ENCODE measurements at places on chromosomes 12 and 14.

DNA sequence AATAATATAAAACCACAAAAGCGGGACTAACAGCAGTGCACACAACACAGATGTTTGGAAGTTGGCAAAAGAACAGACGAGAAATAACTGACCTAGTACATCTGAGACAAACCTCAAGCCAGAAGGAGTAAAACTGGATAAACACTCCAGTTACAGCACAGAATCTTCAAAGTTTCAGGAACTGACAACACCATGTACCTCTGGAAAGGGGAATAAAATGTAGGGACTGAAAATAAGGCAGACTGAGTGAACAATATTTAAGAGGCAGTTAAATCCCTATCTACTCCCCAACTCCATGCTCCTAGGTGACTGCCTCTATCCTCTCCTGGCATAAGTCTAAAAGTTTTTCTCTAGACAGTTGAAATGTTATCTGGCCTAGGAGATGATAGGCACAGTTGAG is 57.9 kb downstream of the ZFYVE21 start:
- DNase-seq = no peak

GRCh38 chr12:110636516-110636915 is 22.6 kb downstream of the TCTN1 start:
- DNase-seq = no peak

DNA sequence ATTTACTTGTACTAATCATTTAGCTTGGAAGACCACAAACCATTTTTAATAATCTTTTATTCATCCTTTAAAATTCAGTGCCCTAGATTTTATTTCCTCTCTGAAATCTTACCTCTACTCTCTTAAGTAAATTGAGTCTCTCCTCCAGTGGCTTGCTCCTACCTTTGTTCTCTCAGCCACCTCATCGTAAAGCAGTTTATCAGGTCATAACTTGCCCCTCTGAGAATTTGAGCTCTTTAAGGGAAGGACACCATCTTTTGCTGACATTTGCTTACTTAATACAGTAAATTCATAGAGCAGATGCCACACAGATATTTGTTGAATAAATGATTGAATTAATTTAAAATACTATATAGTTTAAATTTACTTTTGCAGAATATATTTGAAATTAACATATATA is 794.3 kb downstream of the C12orf50 start:
- no peak for DNase-seq

- no peak for DNase-seq
These were observed 96.0 kb downstream of the ZFP36L1 start for GRCh38 chr14:68696721-68697495.

DNA sequence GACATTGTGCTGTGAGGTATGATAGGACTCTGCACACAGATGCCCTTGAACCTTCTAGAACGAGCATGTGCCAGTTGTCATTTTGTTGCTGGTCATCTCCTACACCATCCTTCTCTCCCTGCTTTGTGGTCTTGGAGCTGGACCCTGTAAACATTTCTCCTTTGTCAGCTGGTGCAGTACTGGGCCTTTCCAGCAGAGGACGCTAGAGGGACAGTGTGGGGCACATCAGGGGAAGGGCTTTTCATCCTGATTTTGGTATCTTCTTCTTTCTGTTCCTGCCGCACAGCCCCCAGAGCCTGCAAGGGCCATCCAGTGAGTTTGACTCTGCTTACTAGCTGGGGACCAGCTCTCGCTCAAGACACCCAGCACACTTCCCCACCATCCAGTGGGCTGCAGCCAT is 484.6 kb downstream of the AACS start:
- peak; percentile 31 for DNase-seq

DNA sequence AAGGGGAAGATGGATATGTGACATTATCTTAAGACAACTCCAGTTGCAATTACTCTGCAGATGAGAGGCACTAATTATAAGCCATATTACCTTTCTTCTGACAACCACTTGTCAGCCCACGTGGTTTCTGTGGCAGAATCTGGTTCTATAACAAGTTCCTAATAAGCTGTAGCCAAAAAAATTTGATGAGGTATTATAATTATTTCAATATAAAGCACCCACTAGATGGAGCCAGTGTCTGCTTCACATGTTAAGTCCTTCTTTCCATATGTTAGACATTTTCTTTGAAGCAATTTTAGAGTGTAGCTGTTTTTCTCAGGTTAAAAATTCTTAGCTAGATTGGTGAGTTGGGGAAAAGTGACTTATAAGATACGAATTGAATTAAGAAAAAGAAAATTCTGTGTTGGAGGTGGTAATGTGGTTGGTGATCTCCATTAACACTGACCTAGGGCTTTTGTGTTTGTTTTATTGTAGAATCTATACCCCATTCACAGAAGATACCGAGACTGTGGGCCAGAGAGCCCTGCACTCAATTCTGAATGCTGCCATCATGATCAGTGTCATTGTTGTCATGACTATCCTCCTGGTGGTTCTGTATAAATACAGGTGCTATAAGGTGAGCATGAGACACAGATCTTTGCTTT is 36.9 kb downstream of the PSEN1 start:
- no peak for DNase-seq

DNA sequence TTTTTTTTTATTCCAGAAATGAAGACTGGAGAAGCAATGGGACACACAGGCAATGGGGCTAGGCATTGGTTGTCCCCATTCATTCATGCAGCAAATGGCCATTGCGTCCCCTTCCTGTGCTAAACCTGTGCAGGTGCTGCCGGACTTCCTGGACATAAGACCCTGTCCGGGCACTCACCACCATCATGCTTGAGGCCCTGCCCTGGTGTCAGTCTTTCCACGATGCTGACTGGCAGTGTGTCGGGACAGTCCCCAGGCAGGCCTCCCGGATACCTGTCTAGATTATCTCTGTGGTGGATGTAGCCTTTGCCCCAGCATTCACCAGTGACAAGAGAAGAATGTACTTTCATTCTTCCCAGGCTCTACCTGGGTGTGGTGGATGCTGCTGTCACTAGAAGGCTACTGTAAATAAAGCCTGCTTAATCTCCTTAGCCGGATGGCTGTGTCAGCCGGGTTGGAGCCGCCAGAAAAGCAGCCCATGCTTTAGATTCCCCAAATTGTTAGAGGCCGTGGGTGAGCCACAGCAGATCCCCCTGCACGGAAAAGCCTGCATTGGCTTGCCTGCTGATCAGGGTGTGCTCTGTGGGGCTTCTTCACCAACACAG is 94.5 kb upstream of the PARP11 start:
- no peak for DNase-seq

- DNase-seq = no peak
These were observed 5.7 kb upstream of the HOXC13 start for GRCh38 chr12:53932915-53933314.

DNA sequence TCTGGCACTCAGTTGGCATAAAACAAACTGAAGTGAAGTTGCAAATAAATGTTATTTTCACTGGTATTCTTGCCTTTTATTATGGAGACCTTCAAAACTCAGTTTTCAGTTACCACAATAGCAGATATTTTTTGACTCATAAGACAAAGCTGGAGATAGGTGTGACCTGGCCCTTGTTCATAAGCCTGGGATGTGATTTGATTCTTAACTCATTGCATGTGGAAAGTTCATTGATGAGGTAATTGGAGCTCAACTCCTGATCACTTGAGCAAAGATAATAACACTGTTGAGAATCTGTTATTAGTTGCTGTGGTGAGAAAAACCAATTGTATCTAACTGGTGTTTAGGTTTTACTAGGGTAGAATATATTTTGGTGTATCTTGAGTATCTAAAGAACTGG is 105.1 kb downstream of the AEBP2 start:
- no peak for DNase-seq

GRCh38 chr14:21055432-21056117 is 2.0 kb upstream of the RNASE8 start:
- no peak for DNase-seq

- no peak for DNase-seq
These were observed 115.6 kb downstream of the LRIG3 start for GRCh38 chr12:58804749-58805148.

DNA sequence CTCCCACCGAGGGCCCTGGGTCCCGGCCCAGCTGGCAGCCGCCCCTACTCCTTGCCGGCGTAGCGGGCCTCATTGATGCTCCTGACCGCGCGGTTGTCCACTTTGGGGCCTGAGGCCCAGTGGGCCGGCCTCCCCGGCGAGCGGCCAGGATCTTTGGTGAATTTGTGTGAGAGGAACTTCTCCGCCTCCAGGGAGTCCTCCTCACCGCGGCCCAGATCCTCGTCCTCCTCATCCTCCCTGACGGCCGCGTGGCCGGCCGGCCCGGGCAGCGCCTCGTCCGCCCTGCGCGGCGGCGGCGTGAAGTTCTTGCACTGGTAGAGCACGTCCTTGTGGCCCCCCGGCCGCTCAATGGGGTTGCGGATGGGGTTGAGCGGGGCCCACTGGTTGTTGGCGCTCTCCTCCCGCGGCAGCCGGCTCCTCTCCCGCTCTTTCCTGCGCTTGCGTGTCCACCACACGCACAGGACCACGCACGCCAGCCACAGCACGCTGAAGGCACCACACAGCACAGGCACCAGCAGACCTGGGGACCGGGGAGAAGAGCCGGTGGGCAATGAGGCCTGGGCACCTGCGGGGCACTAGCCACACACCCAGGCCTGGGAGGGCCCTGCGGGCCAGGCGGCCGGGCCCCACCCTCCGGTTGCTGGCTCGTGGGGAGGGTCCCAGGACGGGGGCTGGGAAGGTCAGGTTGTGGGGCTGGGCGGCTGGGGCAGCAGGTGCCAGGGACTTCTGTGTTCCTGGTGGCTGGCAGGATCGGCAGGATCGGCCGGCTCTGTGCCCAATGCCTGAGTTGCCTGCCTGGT is 25.7 kb downstream of the JAG2 start:
- DNase-seq = no peak

DNA sequence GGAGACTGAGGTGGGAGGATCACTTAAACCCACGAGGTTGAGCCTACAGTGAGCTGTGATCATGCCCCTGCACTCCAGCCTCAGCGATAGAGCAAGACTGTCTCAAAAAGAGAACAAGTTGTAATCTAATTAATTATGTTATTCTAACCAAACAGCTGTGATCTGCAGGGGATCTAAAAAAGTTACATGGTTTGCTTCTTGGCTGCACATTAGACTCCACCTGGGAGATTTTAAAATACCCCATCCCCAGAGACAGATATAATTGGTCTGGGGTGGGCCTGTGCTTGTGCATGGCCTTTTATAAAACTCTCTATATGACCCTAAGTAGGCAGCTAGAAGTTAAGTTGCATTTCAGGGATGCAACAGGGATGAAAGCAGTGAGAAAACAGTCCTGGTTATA is 76.7 kb downstream of the SCAF11 start:
- DNase-seq = no peak

DNA sequence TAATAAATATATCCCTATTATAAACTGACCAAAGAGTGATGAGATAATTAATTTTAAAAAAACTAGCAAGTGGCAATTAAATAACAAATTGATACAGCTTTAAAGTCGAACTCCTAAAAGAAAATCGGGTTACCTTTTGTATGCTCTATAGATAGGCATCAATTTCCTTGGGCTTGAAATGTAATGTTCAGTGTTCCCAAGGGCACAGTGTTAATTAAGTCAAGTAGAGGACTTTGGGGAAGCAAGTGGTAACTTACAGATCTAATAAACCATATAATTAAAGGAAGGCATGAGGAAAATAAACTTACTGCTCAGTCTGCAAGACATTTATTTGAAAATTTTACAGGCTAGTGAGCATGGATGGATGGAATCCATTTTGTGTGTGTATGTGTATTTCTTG is 220.9 kb downstream of the FSCB start:
- no peak for DNase-seq

DNA sequence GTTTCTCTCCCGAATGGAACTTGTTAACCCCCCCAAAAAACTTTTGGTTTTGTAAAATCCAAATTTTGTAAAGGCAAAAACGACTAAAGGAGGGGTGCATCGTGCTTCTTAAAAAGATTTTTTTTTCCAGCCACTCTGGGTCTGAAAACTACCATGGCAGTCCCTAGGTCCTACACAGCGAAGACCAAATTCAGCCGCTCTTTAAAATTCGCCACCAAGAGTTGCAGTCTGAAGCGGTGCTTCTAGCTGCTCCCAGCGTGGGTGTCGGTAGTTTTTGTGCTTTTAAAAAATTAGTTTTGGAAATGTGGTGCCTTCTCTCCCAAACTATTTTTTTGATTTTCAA is 873 bp upstream of the GSC start:
- no peak for DNase-seq

- no peak for DNase-seq
These were observed 1324.7 kb downstream of the AACS start for GRCh38 chr12:126389961-126390360.

GRCh38 chr12:71947645-71948105 is 9.0 kb downstream of the TPH2 start:
- peak; percentile 89 for DNase-seq

DNA sequence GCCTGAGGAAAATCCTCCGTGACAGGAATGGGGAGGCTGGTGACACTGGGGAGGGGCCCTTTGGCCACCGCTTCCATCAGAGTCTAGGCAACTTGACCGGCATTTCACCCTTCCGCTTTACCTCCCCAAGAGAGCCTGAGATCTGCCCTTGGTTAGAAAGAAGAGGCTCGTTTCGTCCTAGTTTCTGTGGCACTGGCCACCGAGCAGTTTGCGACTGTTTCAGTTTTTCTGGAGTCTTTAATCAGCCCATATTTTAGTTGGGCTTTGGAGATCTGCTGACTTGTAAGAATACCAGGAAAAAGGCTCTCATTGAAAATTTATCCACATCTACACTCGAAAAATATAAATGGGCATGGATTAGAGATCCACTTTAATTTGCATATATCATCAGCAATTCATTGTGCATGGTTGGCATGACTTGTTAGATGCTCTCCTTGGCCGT is 414 bp upstream of the ANKS1B start:
- no peak for DNase-seq

- no peak for DNase-seq
These were observed 23.8 kb downstream of the CYP46A1 start for GRCh38 chr14:99707921-99708320.

GRCh38 chr12:16349131-16349460 is 1.7 kb downstream of the MGST1 start:
- DNase-seq = no peak

DNA sequence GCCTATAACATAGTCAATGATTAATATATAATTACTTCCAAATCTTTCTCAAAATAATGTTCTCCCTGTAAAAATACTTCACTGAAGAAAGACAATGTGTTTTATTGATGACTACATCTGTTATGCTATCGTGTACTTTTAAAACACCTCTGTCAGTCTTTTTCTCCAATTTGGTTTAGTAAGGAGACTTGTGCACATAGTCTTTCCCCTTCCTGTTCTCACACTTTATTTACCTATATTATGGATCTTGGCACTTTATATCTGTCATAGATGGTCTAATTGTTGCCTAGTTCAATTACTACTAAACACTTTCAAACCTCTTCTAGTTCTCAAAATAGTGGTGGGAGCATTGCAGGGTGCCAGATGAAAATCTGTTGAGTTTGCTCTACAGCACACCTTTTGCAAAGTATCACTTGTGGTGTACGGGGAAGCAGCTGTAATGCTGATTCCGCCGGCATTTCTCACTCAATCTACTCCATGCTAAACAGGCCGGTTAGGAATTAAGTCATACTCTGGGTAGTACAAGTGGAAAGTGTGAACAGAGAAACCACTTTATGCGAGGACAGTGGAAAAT is 1.1 kb upstream of the INSM2 start:
- no peak for DNase-seq

DNA sequence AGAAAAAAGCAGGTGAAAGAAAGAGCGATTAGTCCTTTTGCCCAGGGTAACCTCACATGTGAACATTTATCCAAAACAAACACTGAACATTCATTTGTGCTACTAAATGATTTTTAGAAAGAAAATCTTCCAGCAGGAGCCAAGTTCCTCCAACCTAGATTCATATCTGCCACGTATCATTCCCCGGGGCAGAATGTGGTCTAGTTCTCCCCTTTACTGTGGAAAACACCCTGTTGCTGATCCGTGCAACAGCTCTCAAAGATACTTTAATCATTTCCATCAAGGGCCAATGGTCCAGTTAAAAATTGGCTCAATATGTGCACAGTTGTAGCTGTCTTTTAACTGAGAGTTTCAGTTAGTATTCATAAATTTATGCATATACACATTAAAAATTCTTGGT is 479.1 kb downstream of the ATP23 start:
- DNase-seq = no peak
